ENCODE measurements at places on chromosomes 11 and 22. TPM values are rescaled to one million over a fixed set of nuclear protein-coding genes. Genes with fewer than 3 reads are reported as not detected.

- no peaks in the 10 kb centered on the region for H3K27me3 ChIP-seq
- peaks cover 11% of the 10 kb centered on the region for H3K36me3 ChIP-seq
- no peak overlapping the region for H3K27ac ChIP-seq
- DNase-seq, result peak; percentile 64
Observed at GRCh38 chr11:74937696-74938475, 11.0 kb downstream of the XRRA1 start.

DNA sequence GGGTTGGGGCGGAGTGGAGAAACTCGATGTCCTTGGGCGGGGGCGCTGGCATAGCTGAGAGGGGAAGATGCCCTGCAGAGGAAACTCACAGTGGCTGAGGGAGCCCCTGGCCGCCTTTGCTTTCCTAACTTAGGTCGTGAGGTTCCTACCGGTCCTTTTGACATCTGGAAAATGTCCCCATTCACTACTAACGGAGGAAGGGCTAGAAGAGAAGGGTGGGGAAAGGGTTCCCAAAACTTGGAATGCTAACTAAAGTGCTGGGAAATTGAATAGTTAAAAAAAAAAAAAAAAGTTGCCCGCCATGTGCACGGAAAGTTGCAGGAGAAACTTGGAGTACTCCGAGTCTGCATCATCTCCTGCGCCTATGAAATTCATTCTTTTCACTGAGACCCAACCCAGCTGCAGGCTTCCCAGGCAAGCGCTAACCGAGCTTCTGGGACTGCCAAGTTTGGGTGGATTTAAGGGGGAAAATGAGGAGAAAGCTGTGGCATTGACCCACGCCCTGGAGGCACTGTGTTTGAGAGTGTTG, 796 bp downstream of the TIMP3 start:
- H3K36me3 ChIP-seq, result peaks cover 18% of the 10 kb centered on the region
- peak overlapping the region; percentile 75 for H3K4me3 ChIP-seq
- H3K4me1 ChIP-seq, result peaks cover 15% of the 10 kb centered on the region
- no peaks in the 10 kb centered on the region for H3K27me3 ChIP-seq
- peak overlapping the region; percentile 56 for H3K27ac ChIP-seq
- DNase-seq, result no peak

DNA sequence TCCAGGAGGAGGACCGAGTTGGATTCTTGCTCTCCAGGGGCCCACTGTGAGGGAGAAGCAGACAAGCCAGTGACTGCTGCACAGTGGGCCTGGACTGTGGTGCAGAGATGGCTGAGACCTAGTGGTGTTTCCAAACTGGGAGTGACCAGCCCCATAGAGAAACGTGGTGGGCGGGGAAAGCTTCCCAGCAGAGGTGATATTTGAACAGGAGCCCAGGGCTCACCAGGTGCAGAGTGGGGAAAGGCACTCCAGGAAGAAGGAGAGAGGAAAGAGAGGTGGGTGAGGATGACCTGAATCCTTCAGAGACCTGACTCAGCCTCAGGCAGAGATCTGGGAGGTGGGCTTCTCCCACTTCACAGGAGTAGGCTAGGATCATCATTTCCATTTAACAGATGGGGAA, 52.1 kb upstream of the RASD2 start:
- peaks cover 2% of the 10 kb centered on the region for H3K4me1 ChIP-seq
- H3K36me3 ChIP-seq, result no peaks in the 10 kb centered on the region
- DNase-seq, result no peak
- no peak overlapping the region for H3K27ac ChIP-seq
- H3K27me3 ChIP-seq, result peaks cover 14% of the 10 kb centered on the region

CBX7 gene
- total RNA-seq, result 0.90 TPM

PTPRJ gene
- total RNA-seq, result 14.9 TPM

DNA sequence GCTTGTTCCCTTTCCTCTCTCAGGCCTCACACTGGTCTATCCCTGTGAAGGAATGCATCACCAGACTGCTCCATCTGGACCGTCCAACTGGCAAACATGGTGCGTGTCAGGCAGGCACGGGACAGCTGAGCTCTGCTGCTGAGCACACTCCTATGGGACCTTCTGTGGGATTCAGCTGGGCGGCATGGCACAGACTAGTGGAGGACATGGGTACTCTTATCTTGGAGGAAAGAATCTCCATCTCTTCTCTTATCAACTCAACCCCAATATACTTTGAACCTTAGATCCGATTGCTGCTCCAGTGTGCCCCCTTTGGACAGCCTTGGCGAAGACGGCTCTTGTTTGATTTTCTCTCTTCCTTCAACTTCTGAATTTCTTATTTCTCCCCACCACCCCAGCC, 593.6 kb downstream of the ETS1 start:
- peaks cover 10% of the 10 kb centered on the region for H3K4me1 ChIP-seq
- no peak for DNase-seq
- no peak overlapping the region for H3K27ac ChIP-seq
- H3K36me3 ChIP-seq, result no peaks in the 10 kb centered on the region
- H3K27me3 ChIP-seq, result no peaks in the 10 kb centered on the region

- H3K36me3 ChIP-seq, result peaks cover 84% of the 10 kb centered on the region
- no peak overlapping the region for H3K4me3 ChIP-seq
- H3K27ac ChIP-seq, result no peak overlapping the region
- peaks cover 7% of the 10 kb centered on the region for H3K4me1 ChIP-seq
Observed at GRCh38 chr11:70420008-70420464, 21.7 kb downstream of the CTTN start.

SNX19 gene
- 90.0 TPM for total RNA-seq

NOL12 gene
- total RNA-seq, result 29.7 TPM

KAT5 gene
- 33.3 TPM for total RNA-seq

DNA sequence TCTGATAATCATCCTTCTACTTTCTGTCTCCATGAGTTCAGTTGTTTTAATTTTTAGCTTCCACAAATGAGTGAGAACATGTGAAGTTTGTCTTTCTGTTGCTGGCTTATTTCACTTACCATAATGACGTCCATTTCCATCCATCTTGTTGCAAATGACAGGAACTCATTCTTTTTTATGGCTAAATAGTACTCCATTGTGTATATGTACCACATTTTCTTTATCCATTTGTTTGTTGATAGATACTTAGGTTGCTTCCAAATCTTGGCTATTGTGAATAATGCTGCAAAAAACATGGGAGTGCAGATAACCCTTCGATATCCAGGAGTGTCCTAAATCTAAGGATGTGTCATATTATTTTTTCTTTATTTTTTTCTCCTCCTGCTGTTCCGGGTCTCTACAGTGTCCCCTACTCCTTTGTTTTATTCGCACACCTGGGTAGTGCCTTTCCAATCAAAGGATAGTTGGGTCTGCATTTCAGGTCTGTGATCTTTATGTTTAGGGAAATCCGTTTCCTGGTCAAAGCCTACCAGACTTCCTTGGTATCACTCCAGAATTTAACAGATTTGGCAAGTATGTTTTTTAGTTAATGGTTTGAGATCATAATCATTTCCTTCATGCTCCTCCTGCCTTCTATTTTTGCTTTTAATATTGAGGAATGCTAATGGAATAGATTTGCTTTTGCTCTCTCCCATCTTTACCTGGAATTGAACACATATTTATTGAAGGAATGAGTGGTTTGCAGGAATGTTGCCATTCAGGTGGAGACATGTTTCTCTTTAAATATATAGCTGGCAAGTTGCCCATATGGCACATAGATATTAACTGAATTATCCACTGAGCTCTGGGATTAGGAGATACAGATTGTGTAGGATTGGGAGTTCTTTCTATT, 53.7 kb downstream of the ARHGEF12 start:
- no peak overlapping the region for H3K4me3 ChIP-seq
- H3K27ac ChIP-seq, result no peak overlapping the region
- no peaks in the 10 kb centered on the region for H3K36me3 ChIP-seq

- peaks cover 38% of the 10 kb centered on the region for H3K27me3 ChIP-seq
- no peak overlapping the region for H3K27ac ChIP-seq
- no peak for DNase-seq
- H3K36me3 ChIP-seq, result no peaks in the 10 kb centered on the region
- no peak overlapping the region for H3K4me3 ChIP-seq
- no peaks in the 10 kb centered on the region for H3K4me1 ChIP-seq
Observed at GRCh38 chr22:44181033-44181911, 547 bp downstream of the PARVG start.

SORL1 gene
- 1.9 TPM for total RNA-seq

DNA sequence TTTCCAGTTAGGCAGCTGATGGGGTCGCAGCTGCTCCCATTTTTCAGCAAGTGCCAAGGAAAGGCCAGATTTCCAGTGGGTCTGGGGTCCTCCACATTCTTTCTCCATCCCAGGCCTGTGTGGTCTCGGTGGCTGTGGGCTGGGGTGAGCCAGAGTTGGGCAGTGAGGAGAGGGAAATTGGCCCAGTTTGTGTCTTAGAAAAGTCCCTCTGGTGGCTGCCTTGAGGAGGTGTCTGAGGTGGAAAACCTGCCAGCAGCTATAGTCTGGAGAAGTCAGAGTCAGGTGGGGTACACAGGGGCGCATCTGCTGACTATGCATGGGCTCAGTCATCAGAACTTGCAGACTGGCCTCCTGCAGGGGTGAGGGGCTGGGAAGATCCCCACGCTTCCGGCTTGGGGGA, 30.5 kb downstream of the MRGPRD start:
- peaks cover 10% of the 10 kb centered on the region for H3K4me1 ChIP-seq
- DNase-seq, result no peak
- no peak overlapping the region for H3K27ac ChIP-seq
- no peaks in the 10 kb centered on the region for H3K27me3 ChIP-seq

MRGPRX4 gene
- under 0.01 TPM for total RNA-seq

DNA sequence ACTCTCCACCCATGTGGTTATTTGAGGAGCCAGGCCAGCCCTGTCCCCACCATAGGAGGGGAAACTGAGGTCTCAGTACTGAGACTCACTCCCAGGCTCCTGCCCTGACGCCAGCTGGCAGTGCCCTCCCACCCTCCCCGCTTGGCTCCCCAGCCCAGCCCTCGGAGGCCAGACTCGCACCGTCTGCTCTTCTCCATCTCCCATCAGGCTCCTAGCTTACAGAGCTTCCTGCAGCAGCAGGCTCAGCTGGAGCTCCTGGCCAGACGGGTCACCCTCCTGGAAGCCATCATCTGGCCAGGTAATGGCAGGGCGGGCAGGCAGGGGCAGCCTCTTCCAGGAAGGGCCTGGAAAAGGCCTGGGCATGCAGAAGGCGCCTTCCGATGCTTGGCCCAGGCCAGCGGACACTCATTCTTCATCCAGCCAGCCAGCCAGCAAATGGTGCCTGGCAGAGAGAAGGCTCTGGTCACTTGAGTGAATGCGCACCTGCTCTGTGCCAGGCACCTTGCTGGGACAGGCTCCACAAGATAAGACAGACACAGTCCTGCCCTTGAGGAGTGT, 12.6 kb downstream of the RHBDD3 start:
- H3K4me3 ChIP-seq, result no peak overlapping the region
- no peak overlapping the region for H3K27ac ChIP-seq
- H3K36me3 ChIP-seq, result peaks cover 5% of the 10 kb centered on the region
- no peak for DNase-seq
- no peaks in the 10 kb centered on the region for H3K4me1 ChIP-seq

GRCh38 chr22:29030618-29031226, 30.9 kb downstream of the C22orf31 start:
- H3K4me1 ChIP-seq, result peaks cover 18% of the 10 kb centered on the region
- peak; percentile 77 for DNase-seq
- peak overlapping the region; percentile 13 for H3K4me3 ChIP-seq
- no peaks in the 10 kb centered on the region for H3K36me3 ChIP-seq
- H3K27ac ChIP-seq, result peak overlapping the region; percentile 87

GRCh38 chr22:48268771-48269552, 1506.5 kb downstream of the TBC1D22A start:
- no peaks in the 10 kb centered on the region for H3K27me3 ChIP-seq
- H3K27ac ChIP-seq, result no peak overlapping the region
- H3K4me3 ChIP-seq, result no peak overlapping the region
- no peaks in the 10 kb centered on the region for H3K36me3 ChIP-seq
- no peak for DNase-seq
- no peaks in the 10 kb centered on the region for H3K4me1 ChIP-seq

ADM2 gene
- total RNA-seq, result 0.18 TPM

GRCh38 chr22:49097171-49097925, 730.3 kb downstream of the BRD1 start:
- no peak overlapping the region for H3K27ac ChIP-seq
- no peak overlapping the region for H3K4me3 ChIP-seq
- no peaks in the 10 kb centered on the region for H3K27me3 ChIP-seq
- H3K4me1 ChIP-seq, result no peaks in the 10 kb centered on the region
- H3K36me3 ChIP-seq, result no peaks in the 10 kb centered on the region

GRCh38 chr22:49673048-49673447, 154.6 kb downstream of the BRD1 start:
- H3K4me3 ChIP-seq, result no peak overlapping the region
- no peak overlapping the region for H3K27ac ChIP-seq

- no peaks in the 10 kb centered on the region for H3K36me3 ChIP-seq
- H3K27me3 ChIP-seq, result no peaks in the 10 kb centered on the region
- no peak overlapping the region for H3K4me3 ChIP-seq
- H3K4me1 ChIP-seq, result peaks cover 24% of the 10 kb centered on the region
- DNase-seq, result peak; percentile 57
Observed at GRCh38 chr11:10900681-10901415, 43.0 kb upstream of the ZBED5 start.

CD59 gene
- total RNA-seq, result 765 TPM

DNA sequence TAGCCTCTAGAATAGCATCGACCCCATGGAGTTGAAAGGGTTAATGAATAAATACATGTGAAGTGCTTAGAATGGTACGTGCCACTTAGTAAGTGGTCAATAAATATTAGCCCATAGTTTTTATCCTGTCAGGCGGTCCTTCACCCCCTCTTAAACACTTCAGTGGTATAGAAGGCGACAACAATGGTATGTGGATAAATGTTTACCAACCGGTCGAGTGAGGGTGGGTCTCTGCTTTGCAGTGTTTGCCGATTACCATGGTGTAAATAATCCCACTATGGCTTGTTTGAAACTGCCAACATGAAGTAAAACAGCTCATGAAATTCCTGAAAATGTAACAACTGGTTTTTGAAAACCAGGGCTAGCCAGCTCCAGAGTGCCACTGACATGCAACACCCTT, 541.2 kb downstream of the BUD13 start:
- no peaks in the 10 kb centered on the region for H3K27me3 ChIP-seq
- no peaks in the 10 kb centered on the region for H3K36me3 ChIP-seq
- no peak overlapping the region for H3K4me3 ChIP-seq
- H3K4me1 ChIP-seq, result no peaks in the 10 kb centered on the region
- no peak overlapping the region for H3K27ac ChIP-seq

- DNase-seq, result no peak
- no peak overlapping the region for H3K27ac ChIP-seq
- no peaks in the 10 kb centered on the region for H3K36me3 ChIP-seq
- H3K4me3 ChIP-seq, result no peak overlapping the region
- H3K27me3 ChIP-seq, result peaks cover 11% of the 10 kb centered on the region
Observed at GRCh38 chr11:44680982-44681597, 45.7 kb upstream of the TSPAN18 start.

GRCh38 chr11:12411806-12412727, 34.7 kb downstream of the PARVA start:
- H3K27me3 ChIP-seq, result no peaks in the 10 kb centered on the region
- H3K36me3 ChIP-seq, result no peaks in the 10 kb centered on the region
- peak overlapping the region; percentile 2 for H3K4me3 ChIP-seq
- peaks cover 54% of the 10 kb centered on the region for H3K4me1 ChIP-seq

GRCh38 chr11:94740083-94741021, 27.8 kb upstream of the AMOTL1 start:
- H3K27me3 ChIP-seq, result no peaks in the 10 kb centered on the region
- DNase-seq, result no peak
- H3K27ac ChIP-seq, result no peak overlapping the region
- H3K4me1 ChIP-seq, result peaks cover 6% of the 10 kb centered on the region
- peak overlapping the region; percentile 44 for H3K4me3 ChIP-seq
